ENCODE measurements at places on chromosomes 3 and 15.

- DNase-seq: no peak
These were observed 218 bp upstream of the TRPC1 start for GRCh38 chr3:142723665-142723967.

DNA sequence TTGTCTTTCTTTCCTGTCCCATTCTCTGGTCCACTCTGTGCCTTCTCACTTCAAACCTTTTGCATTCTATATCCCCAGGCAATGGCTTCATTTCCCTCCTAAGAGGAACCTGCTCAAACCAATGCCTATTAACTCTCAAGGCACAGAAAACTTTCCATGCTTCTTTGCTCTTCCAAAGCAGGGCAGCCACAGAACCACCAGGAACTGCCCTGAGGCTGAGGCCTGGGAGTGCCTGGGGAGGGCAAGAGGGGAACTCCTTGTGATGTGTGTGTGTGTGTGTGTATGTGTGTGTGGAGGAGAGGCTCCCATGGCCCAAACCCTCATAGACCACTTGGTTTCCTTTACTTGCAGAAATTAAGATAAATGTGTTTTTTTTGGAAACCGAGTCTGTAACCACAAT lies 14.1 kb upstream of the PGPEP1L start:
- no peak for DNase-seq

GRCh38 chr15:63046917-63047760 lies 4.6 kb downstream of the TPM1 start:
- no peak for DNase-seq

- DNase-seq: no peak
These were observed 186.2 kb upstream of the CADPS start for GRCh38 chr3:63061449-63061848.

DNA sequence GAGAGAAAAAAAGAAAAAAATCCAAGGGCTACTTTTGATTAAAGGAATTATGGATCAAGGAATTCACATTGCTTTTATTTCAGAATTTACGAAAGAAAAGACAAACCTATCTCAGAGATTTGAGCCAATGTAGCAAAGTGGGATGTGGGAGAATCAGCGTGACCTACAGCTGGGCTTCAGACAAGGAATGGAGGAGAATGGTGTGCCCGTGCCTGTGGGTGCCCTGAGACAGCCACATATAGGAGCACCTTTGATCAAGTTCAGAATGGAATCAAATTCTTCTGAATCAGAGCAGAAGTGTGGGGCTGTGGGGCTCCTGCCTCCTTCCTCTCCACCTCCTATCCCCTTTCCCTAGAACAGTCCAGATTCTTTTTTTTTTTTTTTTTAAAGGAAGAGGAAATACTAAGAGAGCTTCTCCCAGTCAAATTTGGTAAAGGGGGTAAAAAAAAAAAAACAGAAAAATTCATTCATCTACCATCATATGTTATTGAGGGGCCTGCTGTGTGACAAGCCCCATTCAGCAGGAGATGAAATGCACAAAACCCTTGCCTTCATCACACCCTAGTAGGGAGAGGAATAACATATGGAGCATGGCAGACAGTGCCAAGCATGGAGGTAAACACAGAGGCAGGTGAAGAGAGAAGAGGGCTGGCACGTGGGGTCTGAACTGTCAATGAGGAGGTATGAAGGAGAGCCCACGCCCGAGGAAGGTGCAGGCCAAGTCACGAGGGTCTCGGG lies 25.0 kb upstream of the MUSTN1 start:
- no peak for DNase-seq

All from NCI-H2171 (cell line).